ENCODE measurements at places on chromosomes 6 and 20.

- no peak for DNase-seq
Measured at GRCh38 chr6:31090973-31091364, 21.4 kb downstream of the C6orf15 start.

DNA sequence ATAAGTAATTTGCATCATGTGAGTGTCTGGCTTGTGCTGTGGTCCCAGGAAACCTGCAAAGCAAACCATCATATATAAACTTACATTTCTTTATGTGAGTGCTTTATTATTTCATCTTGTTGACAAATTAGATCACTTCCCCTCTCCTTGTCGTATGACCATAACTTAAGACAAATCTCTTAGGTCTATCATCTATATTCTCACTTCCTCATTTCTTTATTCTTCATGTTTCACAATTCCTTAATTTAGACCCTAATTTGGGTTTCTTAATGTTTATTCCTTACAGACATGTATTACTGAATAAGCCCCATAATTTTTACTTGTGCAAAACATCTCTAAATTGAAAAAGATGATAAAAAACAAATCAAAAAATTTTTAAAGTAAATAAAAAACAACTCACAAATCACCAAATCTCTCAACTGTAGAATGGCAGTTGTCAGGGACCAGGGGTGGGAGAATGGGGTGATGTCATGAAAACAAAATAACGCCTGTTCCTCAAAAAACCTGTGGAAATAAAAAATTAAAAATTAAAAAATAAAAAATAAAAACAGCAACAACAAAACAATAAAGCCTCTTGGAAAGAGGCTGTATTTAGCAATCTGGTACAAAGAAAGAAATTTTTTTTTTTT, 49.5 kb upstream of the FBXO30 start:
- DNase-seq: no peak

- DNase-seq: no peak
Measured at GRCh38 chr20:23103284-23104018, 17.3 kb upstream of the CD93 start.

GRCh38 chr6:99416892-99417767, 8.0 kb downstream of the PNISR start:
- DNase-seq: no peak

GRCh38 chr6:39231521-39232243, 2.4 kb upstream of the KCNK5 start:
- DNase-seq: no peak

DNA sequence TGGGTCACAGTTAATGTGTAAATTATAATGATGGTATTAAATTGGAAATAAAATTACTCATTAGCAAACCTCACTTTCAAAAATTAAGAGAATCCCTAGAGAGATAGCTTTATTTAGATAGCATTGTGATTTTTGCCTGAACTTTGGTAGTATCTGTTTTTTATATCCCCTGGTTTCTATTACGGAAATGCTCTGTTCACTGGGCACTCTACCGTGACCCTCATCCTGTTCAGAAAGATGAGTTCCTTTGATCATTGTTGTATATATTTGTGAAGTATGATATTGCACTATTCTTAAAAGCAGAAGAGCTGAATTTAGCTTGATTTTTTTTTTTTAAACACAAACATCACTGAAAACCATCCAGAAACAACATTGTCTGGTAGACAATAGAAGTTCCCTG, 1143.8 kb upstream of the MAP3K7 start:
- DNase-seq: no peak

GRCh38 chr6:15672291-15672690, 9.5 kb upstream of the DTNBP1 start:
- no peak for DNase-seq

DNA sequence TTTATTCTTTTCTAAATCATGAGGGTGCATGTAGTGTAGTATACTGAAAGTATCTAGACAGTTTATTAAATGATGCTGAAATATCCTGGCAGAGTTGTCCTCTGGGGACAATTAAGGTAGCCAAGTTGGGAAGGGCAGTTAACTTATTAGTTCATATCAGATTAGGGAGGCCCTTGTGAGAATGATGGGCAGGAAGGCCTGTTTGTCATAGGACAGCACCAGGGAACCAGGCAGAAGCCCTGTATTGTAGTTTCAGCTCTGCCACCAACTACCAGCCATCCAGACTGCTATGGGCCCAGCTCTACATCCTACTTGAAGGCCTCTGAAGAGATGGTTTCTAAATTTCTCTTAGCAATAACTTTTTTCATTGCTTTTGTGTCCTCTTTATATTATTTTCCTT, 4.0 kb downstream of the MYLIP start:
- DNase-seq: no peak

GRCh38 chr6:36666826-36667591, 11.5 kb upstream of the CDKN1A start:
- peak; percentile 26 for DNase-seq

DNA sequence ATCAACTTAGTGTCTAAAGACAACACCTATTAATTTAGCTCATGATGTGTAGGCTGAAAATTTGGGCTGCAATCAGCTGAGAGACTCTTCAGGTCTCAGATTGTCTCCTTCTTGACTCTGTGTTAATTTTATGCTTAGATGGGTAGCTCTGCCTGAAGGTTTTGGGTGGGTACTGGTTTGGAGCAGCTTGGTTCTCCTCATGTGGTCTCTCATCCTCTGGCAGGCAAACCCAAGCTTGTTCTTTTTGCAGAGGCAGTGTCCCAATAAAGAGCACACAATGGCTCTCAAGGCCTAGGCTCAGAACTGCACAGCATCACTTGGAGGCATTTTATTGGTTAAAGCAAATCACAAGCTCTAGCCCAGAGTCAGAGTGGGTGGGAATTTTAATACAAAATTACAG, 280.6 kb downstream of the BTBD3 start:
- no peak for DNase-seq

DNA sequence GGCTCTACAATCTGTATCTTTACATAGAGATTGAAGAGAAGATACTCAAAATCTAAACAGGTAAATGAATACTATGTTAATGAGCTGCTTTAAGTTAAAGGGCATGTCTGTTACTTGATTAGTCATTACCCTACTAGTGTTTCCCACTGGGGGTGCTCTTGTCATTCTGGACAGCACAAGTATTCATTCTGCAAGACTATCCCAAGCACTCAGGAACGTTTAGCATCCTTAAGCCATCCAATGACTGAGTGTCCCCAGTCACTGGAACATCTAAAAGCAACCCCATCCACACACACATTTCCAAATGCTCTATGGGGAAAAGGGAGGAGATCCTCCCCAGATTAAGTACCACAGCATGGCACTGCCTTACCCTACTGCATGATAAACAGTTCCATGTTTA, 25.7 kb downstream of the EZR start:
- DNase-seq: no peak

DNA sequence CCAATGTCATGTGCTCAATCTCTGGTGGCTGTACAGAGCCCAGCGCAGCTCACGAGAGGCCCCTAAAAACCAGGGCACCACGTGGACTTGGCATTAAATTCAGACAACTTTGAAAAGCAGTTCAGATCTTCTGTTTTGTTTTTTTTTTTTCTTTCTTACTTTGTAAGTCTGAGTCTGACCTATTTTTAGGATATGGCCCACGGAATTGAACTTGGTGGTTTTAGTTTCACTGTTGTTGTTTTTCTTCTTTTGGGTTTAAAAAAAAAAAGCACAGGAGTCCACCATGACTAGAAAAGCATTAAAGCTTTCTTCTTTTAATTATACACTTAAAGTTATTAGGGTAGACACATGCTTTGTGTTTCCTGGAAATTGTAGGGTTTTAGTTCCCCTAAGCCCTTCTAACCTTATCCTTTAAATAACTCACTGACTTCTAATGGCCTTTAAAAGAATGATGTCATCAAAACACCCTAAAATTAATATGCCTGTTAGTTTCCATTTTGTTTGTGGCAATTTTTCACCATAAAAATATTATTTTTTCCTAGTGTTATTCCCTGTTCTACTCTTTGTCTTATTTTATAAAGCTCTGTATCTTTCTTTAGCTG, 48.5 kb upstream of the CCN2 start:
- DNase-seq: no peak

- DNase-seq: no peak
Measured at GRCh38 chr6:160085713-160086505, 35.7 kb upstream of the SLC22A1 start.

GRCh38 chr20:14445310-14445709, 107.9 kb upstream of the FLRT3 start:
- no peak for DNase-seq

DNA sequence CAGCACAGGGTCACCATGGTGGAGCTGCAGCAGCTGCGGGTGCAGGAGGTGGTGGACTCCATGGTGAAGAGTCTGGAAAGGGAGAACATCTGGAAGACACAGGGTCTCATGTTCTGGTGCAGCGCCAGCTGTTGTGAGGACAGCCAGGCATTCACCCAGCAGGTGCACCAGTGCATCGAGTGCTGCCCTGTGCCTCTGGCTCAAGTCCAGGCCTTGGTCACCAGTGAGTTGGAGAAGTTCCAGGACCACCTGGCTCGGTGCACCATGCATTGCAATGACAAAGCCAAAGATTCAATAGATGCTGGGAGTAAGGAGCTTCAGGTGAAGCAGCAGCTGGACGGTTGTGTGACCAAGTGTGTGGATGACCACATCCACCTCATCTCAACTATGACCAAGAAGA, 22.9 kb upstream of the RIPK1 start:
- no peak for DNase-seq

DNA sequence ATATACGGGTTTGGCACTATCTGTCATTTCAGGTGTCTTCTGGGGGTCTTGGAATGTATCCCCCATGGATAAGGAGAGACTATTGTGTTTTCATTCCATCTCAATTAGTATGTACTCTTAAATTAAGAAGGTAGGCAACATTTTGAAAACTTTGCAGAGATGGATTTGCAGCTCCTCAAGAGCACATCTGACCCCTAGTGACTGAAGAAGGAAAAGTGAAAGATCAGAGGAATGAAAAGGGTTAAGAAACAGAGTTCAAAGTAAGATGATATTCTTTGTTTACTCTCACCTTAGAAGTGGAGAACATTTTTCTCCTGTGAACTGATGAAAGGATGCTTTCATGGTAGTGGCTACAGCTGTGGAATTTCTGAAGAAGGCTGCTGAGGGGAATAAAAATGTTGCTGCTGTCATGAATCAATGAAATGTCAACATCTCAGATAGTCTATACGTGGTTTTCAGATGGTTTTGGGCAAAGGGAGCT, 41.5 kb downstream of the SH3BGRL2 start:
- no peak for DNase-seq

- no peak for DNase-seq
Measured at GRCh38 chr6:91298543-91299145, 711.8 kb upstream of the MAP3K7 start.

DNA sequence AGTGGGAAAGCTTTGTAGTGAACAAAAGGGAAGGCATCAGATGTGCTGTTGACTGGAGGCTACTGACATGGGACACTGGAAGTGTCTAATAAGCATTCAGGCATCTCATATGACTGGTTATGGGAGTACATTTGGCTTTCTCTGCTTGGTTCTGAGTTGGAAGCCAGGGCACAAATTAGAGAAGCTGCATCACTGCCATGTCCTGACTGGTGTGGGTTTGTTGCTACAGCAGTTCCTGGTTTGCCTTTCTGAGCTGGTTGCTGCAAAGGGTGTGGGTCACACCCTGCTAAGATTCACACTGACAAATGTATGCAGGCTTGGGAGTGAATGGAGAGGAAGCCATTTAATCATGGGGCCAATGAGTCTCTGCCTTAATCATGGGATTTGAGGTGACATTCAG, 36.2 kb upstream of the NANP start:
- DNase-seq: no peak

DNA sequence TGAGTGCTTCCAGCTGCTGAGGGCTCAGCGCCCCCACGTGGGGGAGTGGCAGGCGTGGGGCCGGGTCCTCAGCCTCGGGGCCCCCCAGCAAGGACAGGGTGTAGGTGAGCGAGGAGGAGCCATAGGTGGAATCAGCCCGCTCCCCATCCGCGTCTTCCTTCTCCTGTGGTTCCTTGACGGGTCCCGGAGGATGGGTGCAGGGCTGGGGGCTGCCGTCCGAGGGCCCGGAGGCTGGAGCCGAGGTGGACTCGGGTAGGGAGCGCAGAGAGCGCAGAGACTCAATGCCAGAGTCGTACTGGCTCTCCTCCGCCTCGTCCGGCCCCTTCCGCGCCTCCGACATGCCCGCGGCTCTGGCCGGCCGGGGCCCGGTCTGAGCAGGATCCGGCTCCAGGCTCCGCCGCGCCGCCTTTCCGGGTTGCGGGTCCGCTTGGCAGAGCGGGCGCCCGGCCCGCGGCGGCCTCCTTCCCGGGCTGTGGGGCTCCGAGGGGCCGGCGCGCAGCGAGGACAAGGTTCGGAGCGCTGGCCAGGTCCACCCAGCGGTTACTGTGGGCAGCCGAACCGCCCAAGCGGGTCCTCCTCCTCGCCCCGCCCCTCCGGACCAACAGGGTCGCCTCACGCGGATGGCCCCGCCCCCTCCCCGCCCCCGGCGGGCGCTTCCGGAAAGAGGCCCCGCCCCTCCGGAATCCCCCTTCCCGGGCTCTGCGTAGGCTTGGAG, at the start of gene NFKBIE:
NFKBIE (minus strand) TSS at position 545 of the 715 bp plus-strand sequence; CDS start at position 340, 205 bp downstream.
- peak; percentile 77 for DNase-seq
